ENCODE measurements at places on chromosomes 5 and 9.

- no peak for DNase-seq
These were observed 161.3 kb upstream of the RFX3 start for GRCh38 chr9:3687145-3687544.

DNA sequence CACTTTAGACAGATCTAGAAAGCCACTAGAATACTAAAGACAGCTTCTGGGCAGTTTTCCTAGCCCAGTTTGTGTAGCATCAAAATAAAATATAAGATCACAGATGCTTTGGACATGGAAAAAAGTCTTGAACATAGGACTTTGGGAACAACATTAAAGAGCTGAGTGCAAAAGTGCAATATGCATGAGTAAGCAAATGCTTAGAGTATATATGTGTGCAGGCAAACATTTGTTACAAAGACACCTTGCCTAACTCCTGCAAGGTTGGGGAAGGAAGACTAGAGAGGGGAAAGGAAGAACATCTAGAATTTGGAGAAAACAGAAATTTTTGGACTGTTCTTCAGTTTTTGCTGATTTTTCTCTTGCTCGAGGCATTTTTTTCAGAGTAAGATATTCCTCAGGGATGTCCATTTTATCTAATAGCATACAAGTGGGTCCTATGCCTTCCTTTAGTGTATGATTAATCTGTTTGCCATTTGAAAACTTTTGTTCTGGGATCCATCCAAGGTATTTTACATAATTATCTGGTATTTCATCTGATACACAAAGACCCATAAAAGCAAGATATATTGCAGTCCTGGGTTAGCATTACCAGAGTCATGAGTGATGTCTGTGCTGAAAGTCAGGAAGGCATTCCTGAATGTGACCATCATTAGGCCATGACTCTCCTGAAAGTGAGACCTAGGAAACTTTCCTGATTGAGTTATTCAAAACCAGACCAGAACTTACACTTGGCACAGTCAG, 142.0 kb upstream of the RGMB start:
- DNase-seq: peak; percentile 60

- no peak for DNase-seq
These were observed 11.6 kb downstream of the NAIF1 start for GRCh38 chr9:128055344-128056040.

- DNase-seq: no peak
These were observed 6.2 kb downstream of the TERT start for GRCh38 chr5:1288439-1289335.

Measured in non-pigmented ciliary epithelial cell (primary cell).